ENCODE measurements at places on chromosomes 16 and 17. TPM values are rescaled to one million over a fixed set of nuclear protein-coding genes. Genes with fewer than 3 reads are reported as not detected.

DNA sequence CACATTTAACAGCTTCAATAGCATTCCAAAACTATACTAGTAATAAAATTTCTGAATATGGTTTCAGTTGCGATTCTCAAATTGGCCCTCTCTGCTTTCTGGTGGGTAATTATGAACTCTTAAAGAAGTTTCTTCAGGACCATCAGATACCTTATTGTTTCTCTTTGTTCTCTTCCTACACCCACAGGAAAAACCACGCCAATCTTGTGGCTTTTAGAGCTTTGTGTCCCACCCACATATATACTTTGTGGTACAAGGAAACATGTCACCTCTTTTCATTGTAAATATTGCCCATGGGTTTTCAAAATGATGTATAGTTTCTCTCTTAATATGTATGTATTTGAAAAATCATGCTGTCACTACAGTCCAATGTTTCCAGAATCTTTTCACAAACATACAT, 12.1 kb downstream of the ABCA9 start:
- no peak for DNase-seq

GRCh38 chr16:70653406-70653805, 7.0 kb downstream of the IL34 start:
- DNase-seq = no peak

GRCh38 chr17:28895794-28896447, 1.6 kb downstream of the FLOT2 start:
- DNase-seq = no peak

GRCh38 chr16:30052671-30053372, 12.7 kb upstream of the ALDOA start:
- DNase-seq = peak; percentile 94

DNA sequence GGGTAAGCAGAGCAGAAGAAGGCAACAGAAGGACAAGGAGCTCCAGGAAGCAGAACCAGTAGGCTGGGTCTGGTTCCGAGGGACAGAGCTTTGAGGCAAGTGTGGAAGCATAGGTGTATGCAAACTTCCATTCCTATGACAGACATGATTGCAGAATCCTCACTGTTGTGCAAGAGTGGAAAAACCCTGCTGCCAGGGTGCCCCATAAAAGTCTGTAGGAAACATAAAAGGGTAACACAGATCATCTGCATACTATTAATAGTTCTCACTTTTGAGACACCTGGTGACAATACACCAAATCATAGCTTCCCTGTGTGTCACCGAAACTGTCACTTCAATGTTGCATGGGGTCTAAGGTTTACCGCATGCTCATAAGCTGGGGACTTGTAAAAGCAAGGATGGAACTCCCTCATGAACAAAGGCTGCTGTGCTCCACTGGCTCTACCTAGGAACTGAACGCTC, 39.7 kb downstream of the ARHGAP17 start:
- peak; percentile 53 for DNase-seq

The HCRT gene
- not detected for total RNA-seq

The FA2H gene
- not detected for total RNA-seq
